ENCODE measurements at places on chromosomes 12 and 14.

- no peak for DNase-seq
These were observed 85.0 kb downstream of the HECTD4 start for GRCh38 chr12:112297188-112297587.

DNA sequence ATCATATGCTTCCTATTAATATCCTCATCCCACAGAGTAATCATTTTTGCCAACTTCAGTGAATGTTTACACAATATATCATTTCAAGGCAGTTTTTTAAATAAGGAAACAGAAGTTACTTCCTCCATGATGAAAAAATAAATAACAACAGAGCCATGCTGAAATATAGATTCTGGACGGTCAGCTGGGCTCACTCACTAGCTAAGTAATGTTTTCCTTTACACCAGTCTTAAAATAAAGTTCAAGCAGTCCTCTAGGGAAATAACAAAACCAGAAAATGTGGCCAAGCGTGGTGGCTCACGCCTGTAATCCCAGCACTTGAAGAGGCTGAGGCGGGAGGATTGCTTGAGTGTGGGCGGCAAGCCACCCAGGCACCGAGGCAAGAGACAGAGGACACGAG is 28.7 kb downstream of the AICDA start:
- DNase-seq: no peak

- DNase-seq: no peak
These were observed 113.7 kb upstream of the NCOR2 start for GRCh38 chr12:124680863-124681778.

- DNase-seq: no peak
These were observed 10.4 kb upstream of the KRT7 start for GRCh38 chr12:52222692-52223091.

GRCh38 chr12:42477941-42478340 is 111.6 kb downstream of the PRICKLE1 start:
- no peak for DNase-seq

DNA sequence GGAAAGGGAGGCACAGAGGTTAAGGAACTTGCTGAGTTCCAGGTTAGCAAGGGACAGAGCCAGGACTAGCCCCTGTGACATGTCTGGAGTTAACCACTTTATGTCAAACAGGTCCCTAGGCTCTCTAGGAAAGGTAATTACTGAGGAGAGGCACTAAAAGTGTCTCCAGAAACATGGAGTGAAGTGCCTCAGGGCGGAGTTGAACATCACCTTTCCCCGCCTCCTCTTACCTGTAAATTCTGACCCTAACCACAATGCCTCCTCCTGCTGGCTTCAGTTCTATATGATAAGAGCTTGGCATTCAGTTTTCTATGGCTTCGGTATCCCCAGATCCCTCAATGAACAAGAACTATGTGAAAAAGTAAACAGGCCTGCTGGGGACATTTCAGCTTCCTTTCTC is 18.1 kb downstream of the RPH3A start:
- no peak for DNase-seq

DNA sequence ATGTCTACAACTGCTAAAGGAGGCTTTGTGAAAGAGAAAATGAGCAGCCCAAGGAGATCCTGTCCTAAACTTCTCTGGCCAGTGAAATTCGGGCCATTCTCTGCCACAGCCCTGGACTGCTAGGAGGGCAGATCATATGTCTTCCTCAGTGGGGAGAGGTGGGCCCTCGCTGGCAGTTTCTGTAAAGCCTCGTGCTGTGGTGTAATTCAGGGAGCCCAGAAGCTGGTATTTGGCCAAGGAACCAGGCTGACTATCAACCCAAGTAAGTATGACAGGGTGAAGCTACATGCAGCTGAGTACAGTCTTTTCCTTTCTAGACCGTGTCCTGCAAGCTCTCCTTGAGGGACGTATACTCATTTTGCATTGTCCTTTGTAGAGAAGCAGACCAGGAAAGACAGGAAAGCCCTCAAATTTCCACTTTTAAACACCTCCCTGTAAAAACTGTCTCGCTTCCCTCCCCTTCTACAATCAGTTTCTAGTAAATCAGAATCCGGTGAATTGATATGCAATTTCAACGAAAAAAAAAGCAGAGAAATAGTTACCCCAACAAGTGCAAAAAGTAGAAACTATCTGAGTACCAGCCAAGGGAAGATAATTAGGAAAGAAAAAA is 106.8 kb downstream of the DAD1 start:
- no peak for DNase-seq

DNA sequence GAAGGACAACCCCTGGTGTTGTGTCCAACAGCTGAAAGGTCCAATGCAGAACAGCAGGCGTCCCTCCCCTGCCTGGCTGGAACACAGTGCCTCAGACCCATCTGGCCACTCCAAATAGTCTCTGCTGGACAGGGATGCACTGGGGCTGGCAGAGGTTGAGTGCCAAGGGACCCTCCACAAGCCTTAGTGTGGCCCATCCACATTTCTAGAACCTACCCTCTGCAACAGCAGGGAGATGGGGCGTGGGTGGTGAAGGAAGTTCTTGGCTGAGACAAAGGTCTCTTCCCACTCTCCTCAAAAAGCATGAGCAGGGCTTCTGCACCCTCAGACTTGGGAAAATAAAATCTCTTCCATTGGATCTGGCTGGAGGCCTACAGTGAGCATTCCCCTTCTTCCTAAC is 36.5 kb downstream of the LTBP2 start:
- no peak for DNase-seq

DNA sequence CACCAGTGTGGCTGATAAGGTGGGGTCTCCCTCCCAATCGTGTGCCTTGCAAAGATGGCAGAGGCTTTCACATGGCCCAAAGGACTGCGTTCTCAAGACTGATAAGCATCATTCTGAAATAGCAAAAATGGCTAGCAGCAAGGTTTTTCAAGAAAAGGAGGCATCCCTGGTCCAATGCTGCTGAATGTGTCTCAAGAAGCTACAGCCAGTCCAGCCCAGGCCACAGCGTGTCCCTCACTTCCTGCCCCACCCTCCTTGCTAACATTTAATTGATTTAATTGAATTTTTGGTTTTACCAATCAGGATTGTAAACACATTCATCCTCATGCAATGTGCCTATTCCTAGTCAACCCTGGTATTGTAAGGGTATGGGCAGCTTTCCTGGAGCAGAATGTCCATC is 55.9 kb downstream of the C14orf132 start:
- no peak for DNase-seq

DNA sequence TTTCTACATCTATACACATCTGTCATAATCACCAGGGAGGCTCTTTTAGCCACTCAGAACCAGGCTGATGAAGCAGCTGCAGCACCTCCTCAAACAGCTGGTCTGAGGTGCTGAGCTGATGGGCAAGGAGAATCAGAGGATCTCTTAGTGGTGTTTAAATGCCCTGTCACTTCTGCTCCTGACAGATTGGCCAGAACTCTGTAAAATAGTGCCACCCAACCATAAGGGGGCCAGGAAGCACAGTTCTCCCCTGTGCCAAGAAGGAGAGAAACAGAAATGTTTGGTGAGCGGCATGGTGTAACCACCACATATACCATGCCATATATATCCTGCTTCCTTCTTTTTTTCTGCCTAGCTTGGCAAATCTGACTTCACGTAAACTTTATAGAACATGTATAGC is 12.8 kb downstream of the SOCS2 start:
- DNase-seq: no peak

DNA sequence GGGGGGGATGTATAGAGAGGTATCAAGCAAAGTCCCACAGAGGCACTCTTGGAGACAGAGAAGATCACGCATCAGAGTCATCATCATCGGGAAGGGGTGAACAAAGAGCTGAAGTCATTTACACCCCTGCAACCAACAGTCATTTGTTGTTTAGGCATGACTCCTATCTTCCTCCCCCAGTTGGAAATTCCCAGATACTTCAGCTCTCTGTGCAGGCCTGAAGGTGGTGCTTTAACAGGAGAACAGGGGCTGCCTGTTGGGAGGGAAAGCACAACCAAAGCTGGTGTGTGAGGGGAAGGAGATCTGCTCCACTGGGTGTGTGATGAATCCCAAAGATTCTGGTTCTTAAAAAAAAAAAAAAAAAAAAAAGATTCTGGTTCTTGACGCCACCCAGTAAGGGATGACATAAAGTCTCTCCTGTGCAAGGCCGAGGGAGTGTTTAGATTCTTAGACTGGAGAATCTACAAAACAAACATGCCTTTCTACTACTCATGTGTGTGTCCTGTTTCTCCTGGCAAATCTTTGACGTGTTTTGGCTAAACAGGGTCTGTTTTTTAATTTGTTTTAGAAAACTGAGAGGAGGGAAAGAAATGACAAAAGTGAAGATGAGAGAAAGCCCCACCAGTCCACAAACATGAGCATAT is 121.0 kb upstream of the ARHGAP5 start:
- DNase-seq: no peak

DNA sequence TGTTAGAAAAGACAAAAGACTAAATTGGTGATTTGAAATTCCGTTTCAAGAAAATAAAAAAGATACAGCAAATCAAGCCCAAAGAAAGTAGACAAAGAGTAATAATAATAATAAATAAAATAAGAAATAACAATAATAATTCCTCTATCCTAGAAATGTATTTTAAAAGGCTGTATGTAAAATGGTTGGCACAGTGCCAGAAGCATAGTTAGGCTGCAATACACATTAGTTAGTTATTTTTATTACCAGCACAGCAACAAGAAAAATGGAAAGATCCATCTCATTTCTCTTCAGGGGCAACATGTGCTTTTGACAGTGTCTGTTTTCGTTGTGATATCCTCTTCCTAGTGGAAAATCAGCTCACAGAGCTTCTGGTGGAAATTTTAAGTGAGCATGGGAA is 174.1 kb upstream of the TMTC1 start:
- DNase-seq: no peak

DNA sequence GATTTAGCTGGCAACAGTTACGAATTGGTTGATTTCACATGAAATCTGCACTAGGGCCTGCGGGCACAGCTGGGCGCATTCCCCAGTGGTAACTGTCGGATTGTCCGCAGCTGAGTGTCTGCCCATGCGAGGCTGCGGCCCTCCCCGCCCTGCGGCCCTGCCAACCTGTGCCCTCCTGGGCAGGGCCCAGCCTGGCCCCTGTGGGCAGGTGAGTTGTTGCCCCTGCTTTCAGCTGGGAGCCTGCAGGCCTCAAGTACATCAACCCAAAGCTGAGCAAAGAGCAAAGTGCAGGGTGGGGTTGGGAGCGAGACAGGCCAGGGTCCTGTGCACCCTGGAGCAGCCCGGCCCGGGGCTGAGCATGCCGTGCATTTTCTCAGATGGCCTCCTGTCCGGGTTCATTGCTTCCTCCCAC is 89.1 kb downstream of the ADGRD1 start:
- DNase-seq: no peak

DNA sequence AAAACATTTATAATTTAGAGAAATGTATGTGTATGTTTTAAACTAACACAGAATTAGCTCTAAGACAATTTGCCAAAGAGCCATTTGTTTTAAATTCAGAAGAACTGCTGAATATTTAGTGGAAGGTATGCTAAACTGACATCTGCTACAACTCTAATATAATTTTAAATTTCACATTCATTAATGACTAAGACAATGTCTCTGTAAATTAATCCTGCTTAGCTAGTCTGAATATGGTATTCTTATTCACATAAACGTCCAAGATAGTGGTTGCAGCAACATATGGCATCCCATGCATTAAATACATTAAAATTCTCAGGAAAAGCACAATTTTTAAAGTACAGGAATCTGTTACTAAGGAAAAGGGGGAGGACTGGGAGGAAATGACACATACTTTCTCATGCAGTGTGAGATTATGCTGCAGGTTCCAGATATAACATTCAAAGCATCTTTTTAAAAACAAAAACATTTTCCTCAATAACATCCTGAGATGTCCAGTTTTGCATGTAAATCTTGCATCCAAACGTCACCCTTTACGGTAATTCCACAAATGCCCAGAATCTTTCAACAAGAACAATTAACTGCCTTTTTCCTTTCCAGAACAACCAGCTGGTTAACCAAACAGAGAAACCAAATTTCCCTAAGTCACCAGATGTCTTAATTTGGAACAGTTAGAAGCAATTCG is 26.9 kb downstream of the WDR89 start:
- no peak for DNase-seq

GRCh38 chr12:133105620-133106019 is 24.5 kb downstream of the ZNF891 start:
- DNase-seq: no peak
